Prostate gland (tissue), 2 donors: ENCODE measurements at places on chromosomes 6 and 20.

- no peak for DNase-seq
Measured at GRCh38 chr6:111900735-111901134, 27.5 kb upstream of the FYN start.

- no peak for DNase-seq
Measured at GRCh38 chr6:152166497-152166896, 359.0 kb downstream of the ESR1 start.

GRCh38 chr20:22453244-22454080 lies 130.9 kb downstream of the FOXA2 start:
- DNase-seq = no peak

DNA sequence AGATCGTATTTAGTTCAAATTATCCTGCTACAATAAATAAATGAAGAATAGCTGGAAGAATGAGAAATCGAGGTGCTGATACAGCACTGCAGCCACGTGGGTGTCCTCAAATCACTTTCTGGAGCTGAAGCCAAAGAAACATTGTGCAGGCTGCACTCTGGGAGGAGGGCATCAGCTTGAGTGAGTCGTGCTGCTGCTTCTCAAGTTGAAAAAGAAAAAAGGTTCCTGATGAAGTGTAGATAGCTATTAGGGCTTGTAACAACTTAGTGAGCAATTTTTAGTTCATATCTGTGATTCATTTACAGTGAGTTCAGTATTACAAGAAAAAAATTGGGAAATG lies 40.5 kb downstream of the DSE start:
- DNase-seq = no peak

DNA sequence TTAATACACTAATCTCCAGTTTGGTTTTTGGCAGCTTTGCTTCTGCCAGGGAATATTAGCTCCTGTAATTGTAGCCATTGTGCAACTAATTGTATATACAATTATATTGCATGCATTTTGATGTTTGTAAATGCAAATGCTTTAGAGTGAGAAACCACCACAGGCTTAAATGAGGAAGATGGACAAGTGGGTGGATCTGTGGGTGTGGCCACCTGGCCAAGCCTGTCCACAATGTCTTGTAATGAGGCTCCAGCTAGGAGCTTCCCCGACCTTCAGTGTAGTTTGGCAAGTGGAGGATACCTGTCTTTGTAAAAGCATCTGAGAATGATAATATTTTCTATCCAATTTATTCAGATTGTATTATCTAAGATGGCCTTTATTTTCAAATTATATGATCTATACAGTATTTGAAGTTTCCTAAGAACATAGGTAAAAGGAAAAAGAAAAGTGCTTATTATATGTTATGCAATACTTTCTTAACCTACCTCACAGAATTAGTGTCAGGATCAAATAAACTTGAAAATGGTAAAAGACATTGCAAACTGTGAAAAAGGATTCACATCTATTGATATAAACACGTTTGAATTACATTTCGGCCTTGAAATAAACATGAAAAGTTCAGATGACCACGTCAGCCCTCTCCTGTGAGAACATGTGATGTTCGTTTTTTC lies 49.3 kb upstream of the ARID1B start:
- no peak for DNase-seq

DNA sequence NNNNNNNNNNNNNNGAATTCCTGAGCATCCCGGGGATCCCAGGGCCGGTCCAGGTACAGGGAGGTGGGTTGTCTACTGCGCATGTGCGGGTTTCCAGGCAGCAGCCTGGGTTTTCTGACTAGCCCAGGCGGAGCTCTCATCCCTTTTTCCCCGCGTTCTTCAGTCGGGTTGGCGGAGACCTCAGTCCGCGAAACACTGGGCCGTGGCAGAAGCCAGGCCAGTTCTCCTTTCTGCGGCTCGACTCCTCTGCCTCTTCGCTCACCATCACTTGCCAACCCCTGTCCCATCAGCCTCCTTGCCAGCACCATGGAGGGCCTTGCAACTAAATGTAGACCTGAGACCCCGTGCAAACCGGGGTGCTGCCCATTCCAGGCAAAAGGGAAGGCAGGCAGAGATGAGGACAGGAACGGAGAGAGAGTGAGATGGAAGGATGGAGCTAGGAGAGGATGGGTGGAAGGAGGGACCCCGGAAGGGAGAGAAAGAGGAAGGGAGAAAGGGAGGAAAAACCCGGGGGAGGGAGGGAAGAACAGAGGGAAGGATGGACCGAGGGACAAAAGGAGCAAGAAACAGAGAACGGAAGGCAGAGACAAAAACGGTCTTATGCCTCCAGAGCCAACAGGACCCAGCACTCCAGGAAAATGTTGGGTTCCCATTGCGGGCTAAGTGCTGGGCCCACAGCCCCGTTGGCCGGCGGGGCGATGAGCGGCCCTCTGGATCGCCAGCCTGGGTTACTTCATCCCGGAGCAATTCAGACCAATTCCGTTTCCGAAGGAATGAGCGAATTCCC lies 445.4 kb upstream of the DEFB115 start:
- no peak for DNase-seq

- no peak for DNase-seq
Measured at GRCh38 chr20:15799871-15800270, 773.4 kb downstream of the KIF16B start.

GRCh38 chr6:129140526-129140925 lies 257.6 kb downstream of the LAMA2 start:
- DNase-seq = no peak

DNA sequence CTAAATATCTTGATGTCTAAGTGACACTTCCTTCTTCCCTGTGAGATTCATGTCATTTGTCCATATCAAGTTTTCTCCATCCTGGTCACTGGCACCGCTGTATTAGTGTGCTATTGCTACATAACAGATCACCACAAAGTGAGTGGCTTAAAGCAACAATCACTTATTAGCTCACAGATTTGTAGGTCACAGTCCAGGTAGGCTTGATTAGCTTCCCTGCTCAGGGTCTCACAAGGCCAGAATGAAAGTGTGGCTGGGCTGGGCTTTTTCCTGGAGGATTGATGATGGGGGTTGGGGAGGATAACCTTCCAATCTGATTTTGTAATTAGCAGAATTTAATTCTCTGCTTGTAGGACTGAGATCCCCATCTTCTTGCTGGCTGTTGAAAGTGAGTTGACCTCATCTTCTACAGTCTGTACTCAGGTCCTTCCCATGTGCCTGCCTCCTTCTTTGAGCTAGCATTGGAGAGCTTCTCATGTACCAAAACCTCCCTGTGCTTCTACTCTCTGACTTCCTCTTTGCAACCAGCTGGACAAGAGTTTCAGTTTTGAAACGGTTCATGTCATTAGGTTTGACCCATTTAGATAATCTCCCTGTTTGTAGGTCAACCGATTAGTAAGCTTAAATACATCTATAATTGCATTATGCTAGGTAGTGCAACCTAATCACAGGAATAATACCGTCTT lies 152.4 kb upstream of the MAN1A1 start:
- no peak for DNase-seq

GRCh38 chr6:104711371-104711770 lies 148.3 kb downstream of the HACE1 start:
- DNase-seq = no peak

GRCh38 chr6:128531696-128532095 lies 11.3 kb upstream of the PTPRK start:
- DNase-seq = no peak

GRCh38 chr6:83589076-83589475 lies 76.7 kb downstream of the PRSS35 start:
- DNase-seq = no peak
